Activated B cell treated with CpG ODN at 0.5 μM for 24 hours (primary cell): ENCODE measurements at places on chromosomes 3 and 15. TPM values are rescaled to one million over a fixed set of nuclear protein-coding genes. Genes with fewer than 3 reads are reported as not detected.

- DNase-seq = no peak
These were observed 34.0 kb upstream of the SH3GL3 start for GRCh38 chr15:83413054-83413719.

DNA sequence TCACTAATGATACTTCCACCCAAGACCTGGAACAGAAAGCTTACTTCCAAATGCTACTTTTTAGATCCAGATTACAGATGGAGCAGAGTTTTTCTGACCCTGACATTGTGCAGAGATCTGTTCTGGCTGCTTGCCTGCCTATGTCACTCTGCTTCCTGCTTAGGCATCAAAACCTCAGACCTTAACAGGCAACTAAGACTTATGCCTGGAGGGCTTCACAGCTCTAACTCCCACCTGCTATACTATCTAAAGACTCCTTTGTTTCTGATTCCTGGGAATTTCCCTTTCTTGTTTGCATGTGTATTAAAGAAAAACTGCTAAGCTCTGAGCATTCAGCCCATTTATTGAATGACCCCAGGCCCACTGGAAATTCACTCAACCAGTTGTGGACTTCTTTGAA is 157.4 kb upstream of the NPHP3 start:
- DNase-seq = no peak

Gene ACSBG1
- 0.07 and 0.15 TPM in 2 replicates for total RNA-seq

- DNase-seq = no peak
These were observed 68.0 kb downstream of the ATP11B start for GRCh38 chr3:182861348-182861747.

DNA sequence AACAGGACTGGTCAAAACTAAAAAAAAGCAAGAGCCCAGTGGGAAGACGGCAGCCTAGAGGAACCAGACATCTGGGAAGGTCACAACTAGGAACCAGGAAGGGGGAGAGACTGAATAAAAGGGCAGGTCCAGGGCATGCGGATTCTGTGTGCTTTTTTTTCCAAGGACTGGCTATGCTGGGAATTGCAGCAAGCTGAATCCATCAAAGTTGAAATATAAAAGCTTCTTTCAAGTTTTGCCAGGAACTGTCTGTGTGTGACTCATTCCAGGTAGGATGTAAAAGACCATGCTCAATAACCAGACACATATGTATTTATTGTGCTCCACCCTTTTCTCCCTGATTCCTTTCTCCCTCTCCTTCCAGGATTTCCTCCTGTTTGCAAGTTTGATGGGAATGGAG is 47.9 kb upstream of the CCDC80 start:
- DNase-seq = no peak

GRCh38 chr3:64271631-64272030 is 46.4 kb upstream of the PRICKLE2 start:
- DNase-seq = no peak

Gene RASA2
- total RNA-seq = 31.1 and 42.3 TPM in 2 replicates

- no peak for DNase-seq
These were observed 1.6 kb upstream of the LTF start for GRCh38 chr3:46466273-46466672.

Gene CDAN1
- 14.6 and 15.6 TPM in 2 replicates for total RNA-seq

GRCh38 chr3:166201476-166201875 is 364.3 kb upstream of the BCHE start:
- no peak for DNase-seq

DNA sequence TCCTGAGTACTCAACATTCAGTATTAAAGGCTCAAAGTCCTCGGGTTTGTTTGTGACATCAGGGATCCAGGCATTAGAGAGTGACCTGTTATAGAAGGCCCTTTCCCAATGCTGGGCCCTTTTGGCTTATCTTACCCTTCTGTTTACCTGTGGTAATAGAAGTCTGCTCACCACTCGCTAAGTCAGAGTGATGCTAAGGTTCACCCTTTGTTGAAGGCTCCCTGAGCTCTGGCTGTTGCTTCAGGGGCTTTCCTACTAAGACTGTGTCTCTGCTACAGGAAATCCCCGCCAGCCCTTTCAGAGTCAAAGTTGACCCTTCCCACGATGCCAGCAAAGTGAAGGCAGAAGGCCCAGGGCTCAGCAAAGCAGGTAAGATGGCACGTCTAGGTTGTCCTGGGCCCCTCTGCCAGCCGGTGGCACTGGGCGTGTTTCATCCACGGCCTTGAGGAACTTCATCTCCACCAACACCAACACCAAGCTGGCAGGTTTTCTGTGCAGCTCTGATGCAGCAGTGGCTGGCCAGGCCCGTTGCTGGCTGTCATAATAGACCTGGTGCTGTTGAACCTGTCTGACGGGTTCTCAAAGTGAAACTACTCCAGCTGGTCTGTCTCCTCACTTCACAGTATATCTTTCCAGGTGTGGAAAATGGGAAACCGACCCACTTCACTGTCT is 99.1 kb downstream of the DNASE1L3 start:
- no peak for DNase-seq

DNA sequence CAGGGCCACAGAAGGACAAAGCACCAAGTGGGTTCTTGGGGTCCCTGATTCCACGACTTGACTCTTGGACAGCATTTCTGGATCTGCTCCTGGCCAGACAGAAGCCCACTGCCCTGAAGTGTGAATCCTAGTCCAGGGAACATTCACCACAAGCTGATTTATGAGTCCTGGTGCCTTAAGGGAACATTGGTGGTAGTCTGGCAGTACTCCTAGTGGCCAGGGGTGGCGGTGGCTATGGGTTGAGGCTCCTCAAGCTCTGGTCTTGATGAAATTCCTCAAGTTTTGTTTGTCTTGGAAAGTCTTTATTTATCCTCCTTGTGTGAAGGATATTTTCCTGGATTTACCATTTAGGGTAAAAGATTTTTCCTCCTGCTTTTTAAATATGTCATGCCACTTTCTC is 307.5 kb downstream of the PYDC2 start:
- DNase-seq = no peak

DNA sequence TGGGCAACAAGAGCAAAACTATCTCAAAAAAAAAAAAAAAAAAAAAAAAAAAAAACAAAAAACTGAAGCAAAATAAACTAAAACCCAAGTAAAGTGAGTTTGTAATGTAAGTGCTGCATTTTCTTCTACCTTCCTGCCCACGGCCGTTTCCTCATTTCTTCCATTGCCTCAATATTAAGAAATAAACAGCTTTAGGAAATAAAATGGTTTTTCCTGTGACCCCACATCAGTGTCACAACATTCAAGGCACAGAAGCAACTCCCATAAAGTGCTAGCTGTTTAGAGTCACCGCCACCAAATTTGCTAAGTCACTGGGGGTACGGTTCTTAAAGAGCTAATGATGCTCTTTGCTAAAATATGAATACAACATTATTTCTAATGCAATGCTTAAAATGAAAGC is 3.3 kb downstream of the PKM start:
- DNase-seq = no peak

- DNase-seq = no peak
These were observed 23.0 kb downstream of the CPN2 start for GRCh38 chr3:194328053-194328657.

DNA sequence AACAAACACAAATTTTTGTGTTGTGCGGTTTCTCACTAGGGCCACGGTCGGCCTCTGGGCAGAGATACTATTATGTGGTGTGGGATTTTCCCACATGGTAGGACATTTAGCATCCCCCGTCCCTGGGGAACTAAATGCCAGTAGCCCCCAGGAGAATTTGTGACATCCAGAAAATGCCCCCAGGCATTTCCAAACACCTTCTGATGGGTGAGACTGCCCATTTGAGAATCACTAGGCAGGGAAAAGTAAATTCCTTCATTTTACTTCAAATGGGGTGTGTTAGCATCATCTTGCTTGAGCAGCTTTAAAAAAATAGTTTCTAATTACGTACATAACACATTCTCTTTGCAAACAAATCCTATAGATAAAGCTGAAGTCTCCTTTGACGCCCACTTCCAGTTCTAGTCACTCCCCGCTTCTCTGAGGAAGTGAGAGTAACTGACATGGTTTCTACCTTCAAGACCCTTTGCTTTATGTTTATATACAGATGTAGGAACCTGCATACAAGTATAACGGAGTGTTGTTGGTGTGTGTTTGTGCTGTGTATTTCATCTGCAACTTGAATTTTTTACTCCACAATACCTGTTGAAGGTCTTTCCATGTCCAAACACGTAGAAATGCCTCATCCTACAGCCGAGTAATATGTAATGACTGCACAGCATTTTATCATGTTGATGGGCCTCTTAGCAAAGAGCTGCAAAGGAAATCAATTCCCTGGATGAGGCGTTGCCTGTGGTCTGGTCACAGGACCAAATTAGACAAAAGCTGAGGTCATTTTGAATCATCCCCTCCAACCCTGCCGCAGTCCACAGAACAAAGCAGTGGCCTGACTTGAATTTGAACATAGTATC is 31.4 kb upstream of the ZBTB38 start:
- no peak for DNase-seq

Gene ANKDD1A
- 3.7 and 3.9 TPM in 2 replicates for total RNA-seq

DNA sequence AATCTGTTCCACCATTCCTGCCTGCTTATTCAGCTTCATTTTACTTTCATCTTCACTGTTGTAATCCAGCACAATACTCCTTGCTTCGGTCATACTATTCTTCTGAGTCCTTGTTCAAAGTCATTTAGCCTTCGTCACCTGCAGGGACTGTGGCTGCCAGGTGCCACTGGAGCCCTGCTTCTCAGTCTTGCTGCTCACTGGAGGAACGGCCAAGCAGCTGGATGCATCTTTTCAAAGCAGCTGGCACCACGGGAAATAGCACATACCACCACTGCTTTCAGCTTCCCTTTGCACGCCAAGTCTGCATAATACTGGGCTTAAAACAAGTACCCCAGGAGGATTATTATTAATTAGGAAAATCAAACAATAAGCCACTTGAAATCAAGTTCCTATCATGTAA is 287.6 kb downstream of the BCHE start:
- no peak for DNase-seq

- no peak for DNase-seq
These were observed 716 bp downstream of the SMC4 start for GRCh38 chr3:160400030-160400701.

- DNase-seq = no peak
These were observed 66.6 kb downstream of the GAP43 start for GRCh38 chr3:115689928-115690327.

GRCh38 chr3:116299646-116300081 is 145.6 kb downstream of the LSAMP start:
- no peak for DNase-seq

- DNase-seq = no peak
These were observed 23.8 kb downstream of the AP3S2 start for GRCh38 chr15:89870006-89870405.

Gene GFM1
- 46.8 and 56.4 TPM in 2 replicates for total RNA-seq

Gene CD86
- 31.2 and 31.7 TPM in 2 replicates for total RNA-seq

- no peak for DNase-seq
These were observed 116.9 kb upstream of the NMNAT3 start for GRCh38 chr3:139794469-139795265.

DNA sequence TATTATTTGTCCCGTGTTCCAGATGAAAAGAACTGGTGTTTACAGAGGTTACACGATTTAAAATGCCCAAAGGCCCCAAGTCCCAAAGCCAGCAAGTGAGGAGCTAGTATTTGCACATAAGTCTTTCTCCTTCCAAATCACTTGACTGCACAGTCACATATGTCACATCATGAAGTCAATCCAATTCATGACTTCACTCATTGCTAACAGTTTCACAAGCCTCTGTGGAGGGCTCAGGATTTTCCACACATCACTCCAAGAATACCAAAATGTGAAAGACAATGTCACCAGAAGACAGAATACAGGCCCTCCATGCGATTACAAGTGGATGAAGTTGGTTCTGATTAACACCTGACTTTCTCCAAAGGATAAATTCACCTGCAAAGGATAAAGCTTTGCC is 283.1 kb upstream of the UBE2E2 start:
- DNase-seq = no peak

- DNase-seq = no peak
These were observed 55.3 kb upstream of the CA12 start for GRCh38 chr15:63436872-63437375.

Gene CSPG5
- total RNA-seq = 0.09 and 0.20 TPM in 2 replicates

DNA sequence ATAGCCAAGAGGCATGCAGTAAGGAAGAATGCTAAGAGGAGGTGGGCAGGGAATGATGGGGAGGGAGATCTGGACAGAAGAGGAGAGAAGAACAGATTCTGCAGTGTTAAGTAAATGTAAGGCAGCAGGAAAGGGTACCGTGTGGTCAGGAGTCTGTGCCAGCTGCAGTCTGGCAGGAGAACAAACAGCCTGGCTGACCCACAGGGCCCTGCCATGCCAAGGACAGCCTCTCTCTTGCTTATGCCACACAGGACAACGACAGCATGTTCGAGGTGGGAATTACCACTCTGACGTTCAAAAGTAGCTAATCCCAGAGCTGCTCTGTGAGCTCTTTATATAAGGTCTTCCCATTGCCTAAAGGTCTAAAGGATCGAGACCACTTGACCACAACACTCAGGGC is 31.3 kb downstream of the DAPK2 start:
- no peak for DNase-seq

DNA sequence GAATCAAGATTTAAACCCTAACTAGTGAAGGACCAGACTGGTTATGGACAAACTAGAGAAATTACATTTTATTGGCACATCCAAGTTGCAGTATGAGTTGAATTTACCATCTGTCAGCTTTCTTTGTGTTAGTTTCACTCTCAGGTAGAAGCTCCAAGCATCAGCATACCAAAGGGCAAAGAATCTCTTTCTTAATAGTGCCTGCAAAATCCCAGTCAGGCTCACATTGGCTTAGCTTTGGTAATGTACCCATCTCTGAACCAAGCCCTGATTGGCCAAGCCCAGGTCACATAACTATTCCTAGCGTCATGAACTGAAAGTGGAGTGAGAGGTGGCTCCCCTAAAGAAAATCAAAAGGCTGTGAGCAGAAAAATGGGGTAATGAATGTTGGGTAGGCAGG is 66.9 kb downstream of the CCNL1 start:
- no peak for DNase-seq

GRCh38 chr3:63364910-63365309 is 86.8 kb downstream of the SYNPR start:
- DNase-seq = no peak

Gene HIGD2B
- total RNA-seq = 0.20 and 0.55 TPM in 2 replicates

Gene CD80
- total RNA-seq = 71.4 and 88.1 TPM in 2 replicates
